LNCaP clone FGC (cell line): ENCODE measurements at places on chromosomes 12 and 14.

- DNase-seq, result no peak
Measured at GRCh38 chr14:104706733-104707607, 17.1 kb upstream of the ADSS1 start.

GRCh38 chr14:66121859-66122258, 364.3 kb upstream of the CCDC196 start:
- DNase-seq, result no peak

DNA sequence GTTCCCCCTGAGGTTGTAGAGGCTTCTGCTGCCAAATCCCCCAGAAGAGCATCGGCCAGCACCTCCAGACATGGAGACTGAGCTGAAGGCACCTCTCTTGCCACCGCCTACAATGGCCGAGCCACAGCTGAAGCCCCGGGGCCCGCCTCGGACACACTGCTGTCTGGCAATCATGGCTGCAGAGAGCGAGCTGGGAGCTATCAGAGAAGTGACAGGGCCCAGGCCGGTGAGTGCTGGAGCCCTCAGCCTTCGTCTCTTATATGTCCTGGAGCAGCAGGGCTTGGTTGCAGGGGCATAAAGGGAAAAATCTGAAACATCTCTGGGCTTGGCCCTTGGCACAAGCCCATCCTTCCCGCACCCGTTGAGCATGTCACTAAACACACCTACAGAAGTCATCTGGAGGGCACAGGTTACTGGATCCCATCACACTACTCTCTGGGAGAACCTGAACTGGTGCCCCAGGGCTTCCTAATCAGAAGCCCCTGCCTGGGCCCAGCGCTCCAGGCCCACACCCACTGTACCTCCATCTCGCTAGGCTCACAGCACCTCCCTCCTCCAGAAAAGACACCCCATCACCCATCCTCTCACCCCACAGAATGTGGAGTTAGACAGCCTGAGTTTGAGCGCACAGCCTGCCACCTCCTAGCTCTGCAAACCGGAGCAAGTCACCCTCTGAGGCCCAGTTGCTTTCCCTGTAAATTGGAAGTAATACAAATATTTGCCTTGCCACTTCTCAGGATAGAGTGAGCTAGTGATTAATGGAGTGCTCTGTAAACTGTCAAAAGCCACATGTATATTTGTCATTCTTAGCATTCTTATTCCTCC, at the start of gene KRT4:
Gene KRT4 (minus strand): TSS at position 232 of the 825 bp plus-strand sequence. CDS start 58 bp downstream, at position 174.
- peak; percentile 82 for DNase-seq

DNA sequence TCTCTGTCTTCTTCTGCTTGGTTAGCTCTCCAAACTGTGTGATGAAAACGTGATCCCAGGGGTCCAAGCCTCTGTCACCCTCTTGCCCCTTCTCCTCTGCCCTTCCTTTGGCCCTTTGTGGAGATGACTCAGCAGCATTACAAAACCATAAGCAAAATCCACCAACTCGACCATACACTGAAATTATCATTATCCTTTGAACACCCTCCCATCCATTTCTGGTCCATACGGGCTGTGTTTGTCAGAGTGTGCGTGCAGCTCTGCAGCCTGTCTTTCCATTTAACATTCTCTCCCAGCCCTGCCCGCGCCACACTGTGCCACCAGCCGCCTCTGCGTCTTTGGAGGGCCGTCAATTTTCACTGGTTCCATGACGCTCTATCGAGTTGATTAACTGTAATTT, 69.2 kb downstream of the SLC25A47 start:
- no peak for DNase-seq

GRCh38 chr12:49922349-49923034, 18.8 kb upstream of the FAIM2 start:
- no peak for DNase-seq

DNA sequence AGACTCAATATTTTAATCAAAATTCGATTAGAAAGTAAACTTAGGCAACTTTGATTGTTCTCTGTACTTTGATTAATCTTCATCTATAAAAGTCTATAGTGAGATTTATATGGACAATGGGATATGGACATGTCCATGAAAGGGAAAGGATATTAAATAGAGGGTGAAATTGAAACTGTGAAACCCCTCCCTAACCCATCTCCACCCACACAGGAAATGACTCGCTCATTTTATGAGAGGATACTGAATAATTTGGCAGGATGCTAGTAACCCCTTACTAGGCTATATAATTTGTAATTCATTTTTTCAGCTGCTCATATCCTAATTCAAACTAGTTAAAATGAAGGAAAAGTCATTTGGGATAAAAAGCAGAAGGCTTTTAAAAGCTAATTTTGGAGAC, 328.0 kb upstream of the ATP2B1 start:
- DNase-seq, result no peak

DNA sequence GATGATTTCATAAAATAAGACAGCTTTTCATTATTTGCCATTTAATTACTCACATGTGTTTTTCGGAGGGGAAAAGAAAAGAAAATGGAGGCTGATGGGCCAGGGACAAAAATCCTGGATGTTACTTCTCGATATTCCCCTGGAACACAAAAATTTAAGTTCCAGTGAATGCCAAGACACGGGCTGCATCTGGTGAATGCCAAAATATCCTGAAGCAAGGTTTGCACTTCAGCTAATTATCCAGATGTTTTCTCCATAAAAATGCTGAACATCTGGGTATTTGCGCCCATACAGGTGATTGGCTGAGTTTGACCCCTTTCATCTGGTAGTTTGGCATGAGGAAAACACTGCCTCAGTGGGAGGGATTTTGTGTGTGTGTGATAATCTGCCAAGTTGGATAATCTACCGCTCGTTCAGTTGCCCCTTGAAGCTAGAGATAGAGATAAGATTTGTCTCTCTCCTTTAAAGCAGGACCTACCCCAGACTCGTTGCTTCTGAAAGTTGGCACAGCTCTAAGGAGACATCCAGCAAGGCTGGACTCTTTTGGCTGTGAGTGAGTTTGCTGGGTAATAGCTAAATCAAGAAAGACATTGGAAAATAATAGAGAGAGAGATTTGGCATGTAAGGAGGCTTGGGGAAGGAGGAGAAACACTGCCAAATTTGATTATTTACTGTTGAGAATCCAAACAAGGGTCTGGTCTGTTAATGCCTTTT, 390.0 kb downstream of the EGLN3 start:
- DNase-seq, result no peak

DNA sequence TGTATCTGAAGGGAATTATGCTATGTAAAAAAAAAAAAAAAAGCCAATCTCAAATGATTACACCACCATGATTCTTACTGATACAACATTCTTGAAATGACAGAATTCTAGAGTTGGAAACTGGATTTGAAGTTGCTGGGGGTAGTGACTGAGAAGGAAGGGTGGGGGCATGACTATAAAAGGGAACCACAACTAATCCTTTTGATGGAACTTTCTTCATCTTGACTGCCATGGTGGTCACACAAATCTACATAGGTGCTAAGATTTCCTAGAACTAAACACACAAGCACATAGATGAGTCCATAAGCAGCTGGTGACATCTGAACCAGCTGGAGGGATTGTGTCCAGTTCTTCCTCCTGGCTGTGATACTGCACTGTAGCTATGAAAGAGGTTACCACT, 51.4 kb downstream of the CLMN start:
- no peak for DNase-seq

DNA sequence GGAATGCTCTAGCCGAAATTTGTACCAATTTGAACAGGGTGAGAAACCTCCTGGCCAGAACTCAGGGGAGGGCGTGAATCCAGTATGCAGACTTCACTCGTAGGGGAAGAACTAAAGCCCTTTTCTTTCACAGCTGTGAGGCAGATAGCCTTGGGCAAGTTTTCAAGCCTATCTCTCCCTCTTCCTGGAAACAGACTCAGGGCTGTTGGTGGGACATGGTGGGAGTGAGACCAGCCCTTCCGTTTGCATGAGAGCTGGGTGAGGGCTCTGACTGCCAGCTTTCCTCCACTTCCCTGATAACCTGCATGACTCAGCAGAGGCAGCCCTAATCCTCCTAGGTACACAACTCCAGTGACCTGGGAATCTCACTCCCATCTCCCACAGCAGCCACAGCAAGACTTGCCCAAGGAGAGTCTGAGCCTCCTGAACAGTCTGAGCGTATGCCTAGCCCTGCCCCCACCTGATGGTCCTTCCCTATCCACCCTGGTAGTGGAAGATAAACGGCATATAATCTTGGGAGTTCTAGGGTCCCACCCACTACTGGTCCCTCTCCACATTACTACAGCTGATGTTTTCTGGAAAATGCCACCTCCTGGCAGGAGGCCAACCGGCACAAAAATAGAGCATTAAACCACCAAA, 170.1 kb upstream of the AMIGO2 start:
- no peak for DNase-seq

GRCh38 chr12:120972870-120973543, 5.3 kb upstream of the HNF1A start:
- DNase-seq, result no peak

DNA sequence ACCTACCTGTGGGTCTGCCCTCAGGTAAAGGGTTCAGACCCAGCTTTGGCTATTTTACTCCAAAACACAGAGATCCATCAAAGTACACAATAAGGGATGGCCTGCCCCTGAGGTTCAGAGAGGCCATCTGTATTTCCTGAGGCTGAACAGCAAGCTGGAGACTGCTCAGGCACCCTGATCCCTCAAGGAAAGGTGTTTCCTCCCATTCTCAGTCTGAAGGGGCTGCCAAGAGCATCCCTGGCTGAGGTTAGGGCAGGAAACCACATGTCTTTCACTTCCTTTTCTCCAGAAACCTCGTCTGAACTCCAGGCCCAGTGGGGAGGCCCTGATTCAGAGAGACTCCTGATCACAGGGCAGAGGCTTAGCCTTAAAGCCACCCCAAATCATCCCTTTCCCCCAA, 1.5 kb downstream of the RILPL1 start:
- DNase-seq, result no peak

- DNase-seq, result peak; percentile 7
Measured at GRCh38 chr14:56708704-56709103, 101.6 kb downstream of the OTX2 start.

- DNase-seq, result no peak
Measured at GRCh38 chr14:75563931-75564330, 14.5 kb upstream of the FLVCR2 start.

- DNase-seq, result no peak
Measured at GRCh38 chr14:102998393-102998792, 59.0 kb downstream of the CDC42BPB start.

- no peak for DNase-seq
Measured at GRCh38 chr12:22808860-22809259, 183.9 kb downstream of the ETNK1 start.

GRCh38 chr12:122203301-122204166, at the start of gene B3GNT4:
Gene B3GNT4, plus strand, starts transcription at chr12:122203709. Its CDS starts 910 bp downstream, at chr12:122204619.
- peak; percentile 32 for DNase-seq

DNA sequence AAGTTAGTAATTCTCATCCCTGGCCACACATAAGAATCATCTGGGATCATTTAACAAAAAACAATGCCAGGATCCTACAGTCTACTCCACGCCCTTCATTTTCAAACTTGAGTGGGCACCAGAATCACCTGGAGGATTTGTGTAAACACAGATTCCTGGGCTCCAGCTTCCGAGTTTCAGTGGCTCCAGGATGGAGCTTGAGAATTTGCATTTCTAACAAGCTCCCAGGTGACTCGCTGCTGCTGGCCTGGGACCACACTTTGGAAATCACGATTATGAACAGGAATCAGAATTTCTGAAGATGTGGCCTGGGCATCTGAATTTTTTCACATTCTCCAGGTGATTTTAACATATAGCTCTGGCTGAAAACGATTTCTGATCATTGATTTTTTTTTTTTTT, 234.8 kb downstream of the CACNA1C start:
- DNase-seq, result no peak

- peak; percentile 78 for DNase-seq
Measured at GRCh38 chr12:32010631-32011336, 51.6 kb downstream of the RESF1 start.

- DNase-seq, result no peak
Measured at GRCh38 chr14:22748206-22748605, 18.3 kb upstream of the OXA1L start.

DNA sequence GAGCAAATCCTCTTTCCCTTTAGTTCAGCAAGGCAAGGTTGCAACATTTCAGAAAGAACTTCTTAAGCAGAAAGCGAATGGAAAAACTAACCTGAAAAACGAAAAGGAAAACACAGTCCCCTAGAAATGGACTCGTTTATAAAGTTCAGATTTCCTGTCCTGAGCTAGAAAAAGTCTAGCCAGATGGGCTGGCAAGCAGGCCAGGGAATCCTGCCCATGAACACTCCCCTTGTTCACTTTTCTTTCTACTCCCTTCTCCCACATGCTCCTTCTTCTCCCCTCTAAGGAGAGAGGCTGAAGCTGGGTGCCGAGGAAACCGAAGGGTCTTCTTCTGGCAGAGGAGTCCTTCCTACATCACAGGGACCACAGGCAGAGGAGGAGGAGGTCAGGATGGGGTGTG, 27.1 kb downstream of the LTBP2 start:
- DNase-seq, result no peak

- DNase-seq, result no peak
Measured at GRCh38 chr12:88546853-88547252, 33.4 kb downstream of the KITLG start.

- DNase-seq, result no peak
Measured at GRCh38 chr12:99176871-99177270, 470.7 kb upstream of the GARIN6 start.

- DNase-seq, result no peak
Measured at GRCh38 chr12:115223322-115223721, 539.3 kb upstream of the TBX3 start.

DNA sequence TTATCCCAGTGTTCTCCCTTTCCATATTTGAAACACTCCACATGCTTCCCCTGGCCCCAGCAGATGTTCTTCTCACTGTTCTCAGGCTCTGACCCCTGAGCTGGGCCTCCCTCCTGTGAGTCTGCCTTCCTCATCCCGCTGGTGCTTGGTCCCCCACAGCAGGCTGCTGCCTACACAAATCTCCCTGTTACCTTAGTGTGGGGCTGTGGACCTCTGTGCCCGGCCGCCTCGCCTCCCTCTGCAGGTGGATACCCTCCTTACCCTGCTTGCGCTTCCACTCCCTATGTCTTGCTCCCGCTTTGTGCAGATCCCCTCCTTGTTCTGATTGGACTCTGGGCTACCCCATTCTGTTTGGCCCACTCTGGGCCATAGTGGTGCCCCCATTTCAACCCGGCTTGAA, 6.9 kb downstream of the DERA start:
- no peak for DNase-seq

- no peak for DNase-seq
Measured at GRCh38 chr14:33460164-33460563, 490.7 kb downstream of the EGLN3 start.

DNA sequence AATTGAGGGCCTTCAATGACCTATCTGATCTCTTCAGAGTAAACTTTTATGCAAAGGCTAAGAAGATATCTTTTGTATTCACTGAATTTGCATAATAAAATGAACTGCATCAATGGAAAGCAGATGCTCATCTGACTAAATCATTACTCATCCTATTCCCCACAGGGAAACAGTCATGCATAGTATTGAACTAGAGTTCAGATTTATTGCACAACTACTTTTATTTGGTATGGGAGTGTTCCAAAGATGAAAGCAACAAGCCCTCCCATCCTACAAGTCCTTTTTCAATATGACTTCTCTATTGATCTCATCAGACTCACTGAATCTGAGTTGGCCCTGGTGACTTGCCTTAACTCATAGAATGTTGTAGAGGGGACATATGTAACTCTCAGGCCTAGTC, 159.8 kb downstream of the KITLG start:
- no peak for DNase-seq
